ENCODE measurements at places on chromosomes 3 and 15. TPM values are rescaled to one million over a fixed set of nuclear protein-coding genes. Genes with fewer than 3 reads are reported as not detected.

- no peak for DNase-seq
These were observed 26.9 kb downstream of the SENP2 start for GRCh38 chr3:185613016-185613415.

- DNase-seq, result no peak
These were observed 18.9 kb upstream of the POC1A start for GRCh38 chr3:52173101-52173500.

The NCBP2 gene
- 28.4 TPM for polyA plus RNA-seq

The TNIK gene
- 4.7 TPM for polyA plus RNA-seq

GRCh38 chr3:52092271-52092660 is 35.9 kb upstream of the DUSP7 start:
- no peak for DNase-seq

- DNase-seq, result no peak
These were observed 3.5 kb upstream of the LSMEM2 start for GRCh38 chr3:50275141-50275995.

DNA sequence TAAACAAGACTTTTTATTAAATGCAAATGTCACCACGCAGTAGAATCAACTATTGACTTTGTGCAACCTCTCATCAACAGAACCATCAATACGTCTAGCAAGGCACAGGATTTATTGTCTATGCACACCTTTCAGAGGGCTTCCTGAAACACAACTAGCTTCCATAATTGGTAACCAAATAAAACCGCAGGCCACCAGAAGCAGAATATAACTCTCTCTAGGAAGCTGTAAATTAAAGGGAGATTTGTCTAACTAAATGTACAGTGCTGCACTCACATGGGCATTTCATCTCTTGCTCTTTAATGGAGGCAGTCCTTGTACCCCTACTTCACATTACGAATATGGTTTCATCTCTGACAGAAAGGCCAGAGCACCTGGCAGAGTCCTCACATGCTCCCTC is 93.0 kb downstream of the FHIT start:
- no peak for DNase-seq

The ROPN1 gene
- polyA plus RNA-seq, result not detected

The HHATL gene
- not detected for polyA plus RNA-seq

The GPR176 gene
- polyA plus RNA-seq, result 0.07 TPM

GRCh38 chr3:119085070-119085439 is 50.4 kb upstream of the IGSF11 start:
- DNase-seq, result no peak

DNA sequence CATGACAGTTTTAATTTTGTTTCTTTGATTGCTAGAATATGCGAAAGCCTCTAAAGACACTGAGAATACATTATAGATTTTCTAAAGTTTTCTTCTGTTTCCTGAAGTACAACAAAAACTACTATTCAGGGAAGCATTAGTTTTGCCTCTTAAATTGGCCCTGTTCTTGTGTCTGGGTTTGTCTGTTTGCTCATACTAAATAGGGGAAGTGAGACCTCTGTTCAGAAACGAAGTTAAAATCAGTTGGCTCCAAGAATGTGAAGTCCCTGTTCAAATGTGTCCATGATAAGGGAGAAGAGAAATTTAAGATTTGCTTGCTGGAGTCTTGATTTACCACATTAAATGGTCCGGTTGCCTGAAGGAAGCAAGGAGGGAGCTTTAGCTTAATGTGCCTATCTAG is 327.3 kb upstream of the GBE1 start:
- no peak for DNase-seq

The SLC30A4 gene
- 6.4 TPM for polyA plus RNA-seq

The NAALADL2 gene
- polyA plus RNA-seq, result not detected

The SUSD5 gene
- polyA plus RNA-seq, result not detected

- no peak for DNase-seq
These were observed 26.9 kb downstream of the PDIA5 start for GRCh38 chr3:123093696-123094095.

- no peak for DNase-seq
These were observed 6.1 kb upstream of the LTF start for GRCh38 chr3:46470831-46471230.

The ACAA1 gene
- 74.8 TPM for polyA plus RNA-seq

- DNase-seq, result no peak
These were observed 57.4 kb downstream of the TIGIT start for GRCh38 chr3:114351123-114351821.

DNA sequence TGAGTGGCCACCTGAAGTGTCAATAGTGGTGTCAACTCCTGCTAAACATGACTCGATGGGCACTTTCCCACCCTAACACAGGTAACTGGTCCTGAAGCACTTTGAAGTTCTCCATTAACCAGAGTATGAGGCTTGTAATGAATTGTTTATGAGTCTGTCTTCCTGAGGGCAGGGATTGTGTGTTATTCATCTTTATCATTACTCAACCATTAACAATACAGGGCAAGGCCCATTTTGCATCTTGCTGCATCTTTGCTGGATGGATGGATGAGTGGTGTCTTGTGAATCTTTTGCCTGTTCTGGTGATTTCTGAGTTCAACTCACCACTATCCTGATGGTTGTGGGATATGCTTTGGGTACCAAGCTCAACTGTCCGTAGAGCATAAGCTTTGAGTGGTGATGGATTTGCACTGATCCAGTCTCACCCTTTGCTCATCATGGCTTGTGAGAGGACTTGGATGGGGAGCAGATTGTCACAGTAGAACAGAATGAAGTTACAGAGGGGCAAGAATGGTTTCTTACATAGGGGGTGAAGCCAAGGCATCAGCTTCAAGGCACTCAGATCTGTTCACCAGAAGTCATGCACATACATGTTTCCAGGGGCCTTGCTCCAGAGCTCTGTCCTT is 22.3 kb upstream of the EPB42 start:
- no peak for DNase-seq

DNA sequence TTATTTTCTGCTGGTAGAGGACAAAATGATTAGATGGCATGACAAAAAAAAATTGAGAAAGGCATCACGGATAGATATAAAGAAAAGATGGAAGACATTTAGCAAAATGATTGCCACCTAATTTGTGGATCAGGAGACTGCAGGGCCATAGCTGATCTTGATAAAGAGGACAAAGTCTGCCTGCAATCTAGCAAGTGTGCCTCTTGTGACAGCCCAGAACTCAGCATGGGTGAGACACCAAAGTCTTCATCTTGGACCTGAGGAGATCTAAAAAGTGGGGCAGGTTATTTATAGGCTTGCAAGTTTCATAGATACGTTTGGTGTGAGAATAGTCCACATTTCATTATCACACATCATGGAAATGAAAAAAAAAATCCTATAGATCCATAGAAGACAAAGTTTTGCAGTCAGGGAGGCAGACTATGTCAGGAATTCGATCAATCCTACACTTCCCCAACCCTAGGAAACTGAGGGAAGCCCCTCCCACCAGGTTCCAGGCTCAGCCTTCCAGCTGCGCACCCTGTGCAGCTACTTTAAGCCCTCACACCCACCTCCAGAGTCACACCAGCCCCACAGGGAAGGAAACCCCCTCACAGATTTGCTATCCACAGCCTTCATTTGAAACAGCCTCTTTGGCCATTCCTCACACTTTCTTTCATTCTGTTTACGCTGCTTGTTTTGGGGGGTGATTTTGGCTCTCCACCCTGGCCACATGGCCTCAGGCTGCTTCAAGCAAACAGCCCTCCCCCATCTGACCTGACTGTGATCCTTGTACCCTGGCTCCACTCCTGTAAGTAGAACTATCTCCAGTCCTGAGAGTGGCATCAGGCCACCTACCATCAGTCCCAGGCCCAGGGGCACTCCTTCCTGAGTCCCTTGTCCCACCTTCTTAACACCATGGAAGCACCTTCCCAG is 28.1 kb upstream of the KLHL6 start:
- DNase-seq, result no peak

- DNase-seq, result no peak
These were observed 6.8 kb downstream of the RBM5 start for GRCh38 chr3:50095352-50095998.

GRCh38 chr3:104411757-104412156 is 955.0 kb upstream of the ALCAM start:
- DNase-seq, result no peak

DNA sequence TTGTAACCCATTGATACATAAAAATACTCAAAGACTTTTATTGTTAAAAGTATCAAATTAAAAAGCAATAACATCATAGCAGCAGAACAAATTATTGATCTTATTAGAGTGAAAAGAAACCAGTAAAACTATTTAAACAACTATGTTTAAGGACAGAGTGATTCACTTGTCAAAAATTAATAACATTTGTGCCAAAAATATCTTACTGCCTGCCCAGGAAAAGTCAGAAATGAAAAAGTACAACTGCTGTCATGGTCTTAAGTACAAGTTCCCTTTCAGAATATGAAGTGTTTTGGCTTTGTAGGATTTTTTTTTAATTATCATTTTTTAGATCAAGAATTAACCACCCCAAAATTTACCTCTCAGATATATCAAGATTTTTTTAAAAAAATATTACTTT is 3.4 kb downstream of the IFT57 start:
- no peak for DNase-seq

DNA sequence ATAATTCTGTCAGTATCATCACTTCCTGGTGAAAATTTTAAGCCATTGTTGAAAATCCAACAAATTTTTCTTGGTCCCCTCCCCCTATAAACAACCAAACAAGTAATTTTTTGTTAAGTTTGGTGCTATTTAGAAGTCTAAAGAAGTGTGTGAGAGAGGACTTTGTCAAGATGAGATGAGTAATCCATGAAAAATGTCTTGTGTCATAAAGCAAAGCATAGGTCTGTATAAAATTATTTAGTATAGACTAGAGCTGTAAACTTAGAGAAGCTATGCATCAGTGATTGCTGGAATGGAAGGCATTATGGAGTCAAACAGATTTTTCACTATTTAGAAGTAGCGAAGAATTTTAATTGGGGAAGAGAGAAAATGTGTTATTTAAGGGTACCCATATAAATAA is 31.4 kb downstream of the MAPK6 start:
- no peak for DNase-seq

DNA sequence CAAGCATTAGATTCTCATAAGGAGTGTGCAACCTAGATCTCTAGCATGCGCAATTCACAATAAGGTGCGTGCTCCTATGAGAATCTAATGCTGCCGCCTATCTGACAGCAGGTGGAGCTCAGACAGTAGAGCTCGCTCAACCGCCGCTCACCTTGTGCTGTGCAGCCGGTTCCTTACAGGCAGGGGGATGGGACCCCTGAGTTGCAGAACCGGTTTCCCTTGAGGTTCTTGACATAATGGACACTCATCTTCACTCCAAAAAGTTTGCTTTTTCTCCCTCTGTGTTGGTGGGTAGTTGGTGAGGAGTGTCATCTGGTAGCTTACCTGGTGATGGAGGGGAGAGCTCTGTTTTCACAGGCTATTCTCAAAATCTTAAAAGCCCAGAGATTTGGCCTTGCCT is 324.0 kb upstream of the TBL1XR1 start:
- DNase-seq, result no peak

All from immature natural killer cell (primary cell).